Fibroblast of lung (primary cell): ENCODE measurements at places on chromosomes 16 and 17.

DNA sequence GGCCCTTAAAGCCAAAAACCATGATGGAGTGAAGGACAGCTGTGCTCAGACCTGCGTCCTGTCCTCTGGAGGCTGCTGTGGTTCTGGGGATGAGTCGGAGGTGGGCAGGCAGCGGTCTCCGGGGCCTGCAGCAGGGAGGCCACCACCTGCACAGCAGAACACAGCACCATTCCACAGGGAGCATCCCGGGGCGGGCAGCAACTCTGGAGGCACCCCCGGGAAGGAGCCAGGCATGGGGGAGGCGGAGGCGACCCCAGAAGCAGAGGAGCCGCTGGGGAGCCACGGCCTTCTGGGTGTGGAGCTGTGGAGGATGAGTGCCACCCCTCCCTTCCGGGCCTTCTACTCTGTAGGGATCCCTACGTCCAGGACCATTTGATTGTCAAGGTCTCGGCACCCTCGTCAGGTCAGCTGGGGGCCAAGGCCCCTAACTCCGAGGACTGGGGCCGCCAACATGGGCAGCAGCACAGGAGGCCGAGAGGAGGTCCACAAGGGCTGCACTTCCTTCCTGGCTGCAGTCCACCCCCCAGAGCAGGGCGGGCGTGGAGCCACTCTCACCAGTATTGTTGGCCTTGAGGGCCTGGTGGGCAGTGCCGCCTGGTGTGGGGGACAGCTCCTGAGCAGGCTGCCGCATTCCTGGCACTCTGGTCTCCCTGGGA lies 23.8 kb downstream of the CEP131 start:
- no peak for DNase-seq

GRCh38 chr16:74608381-74608780 lies 1.5 kb upstream of the GLG1 start:
- DNase-seq, result no peak

- DNase-seq, result no peak
Observed at GRCh38 chr16:2205967-2206313, 686 bp downstream of the MLST8 start.

- no peak for DNase-seq
Observed at GRCh38 chr17:9225305-9226101, 204.2 kb downstream of the NTN1 start.

DNA sequence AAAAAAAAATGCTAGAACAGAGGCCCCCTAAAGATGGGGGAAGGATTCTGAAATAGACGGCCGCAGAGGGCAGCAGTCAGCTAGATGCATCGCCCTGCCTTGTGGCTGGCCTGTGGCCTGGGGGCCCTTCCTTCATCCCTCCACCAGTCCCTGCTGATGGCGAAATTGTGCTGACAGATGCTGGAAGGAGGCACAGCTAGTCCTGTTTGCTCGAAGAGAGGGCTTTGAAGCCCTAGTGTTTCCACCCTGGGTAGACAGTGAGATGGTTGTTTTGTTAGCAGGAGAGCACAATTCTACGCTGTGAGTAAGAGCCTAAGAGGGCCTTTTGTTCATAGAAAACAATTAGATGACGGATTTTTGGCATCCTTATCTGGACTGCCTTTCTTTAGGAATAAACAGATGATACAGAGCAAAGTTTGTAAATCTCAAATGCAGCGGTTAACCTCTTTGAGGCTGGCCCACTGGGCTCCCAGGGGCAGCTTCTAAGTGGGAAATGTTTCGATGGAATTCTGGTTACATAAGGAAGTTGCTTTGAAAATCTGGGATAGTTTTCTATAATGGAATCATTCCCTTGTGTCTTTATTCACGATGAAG lies 23.0 kb downstream of the VPS35L start:
- no peak for DNase-seq

GRCh38 chr17:50806141-50806643 lies 29.2 kb upstream of the WFIKKN2 start:
- DNase-seq, result no peak

GRCh38 chr17:8868092-8868491 lies 618 bp upstream of the PIK3R6 start:
- DNase-seq, result no peak

- DNase-seq, result no peak
Observed at GRCh38 chr16:22030087-22030812, 22.3 kb downstream of the MOSMO start.

GRCh38 chr17:41625602-41626001 lies 1.2 kb upstream of the KRT17 start:
- DNase-seq, result no peak

- peak; percentile 10 for DNase-seq
Observed at GRCh38 chr17:40903129-40903847, 18.2 kb upstream of the KRT20 start.

DNA sequence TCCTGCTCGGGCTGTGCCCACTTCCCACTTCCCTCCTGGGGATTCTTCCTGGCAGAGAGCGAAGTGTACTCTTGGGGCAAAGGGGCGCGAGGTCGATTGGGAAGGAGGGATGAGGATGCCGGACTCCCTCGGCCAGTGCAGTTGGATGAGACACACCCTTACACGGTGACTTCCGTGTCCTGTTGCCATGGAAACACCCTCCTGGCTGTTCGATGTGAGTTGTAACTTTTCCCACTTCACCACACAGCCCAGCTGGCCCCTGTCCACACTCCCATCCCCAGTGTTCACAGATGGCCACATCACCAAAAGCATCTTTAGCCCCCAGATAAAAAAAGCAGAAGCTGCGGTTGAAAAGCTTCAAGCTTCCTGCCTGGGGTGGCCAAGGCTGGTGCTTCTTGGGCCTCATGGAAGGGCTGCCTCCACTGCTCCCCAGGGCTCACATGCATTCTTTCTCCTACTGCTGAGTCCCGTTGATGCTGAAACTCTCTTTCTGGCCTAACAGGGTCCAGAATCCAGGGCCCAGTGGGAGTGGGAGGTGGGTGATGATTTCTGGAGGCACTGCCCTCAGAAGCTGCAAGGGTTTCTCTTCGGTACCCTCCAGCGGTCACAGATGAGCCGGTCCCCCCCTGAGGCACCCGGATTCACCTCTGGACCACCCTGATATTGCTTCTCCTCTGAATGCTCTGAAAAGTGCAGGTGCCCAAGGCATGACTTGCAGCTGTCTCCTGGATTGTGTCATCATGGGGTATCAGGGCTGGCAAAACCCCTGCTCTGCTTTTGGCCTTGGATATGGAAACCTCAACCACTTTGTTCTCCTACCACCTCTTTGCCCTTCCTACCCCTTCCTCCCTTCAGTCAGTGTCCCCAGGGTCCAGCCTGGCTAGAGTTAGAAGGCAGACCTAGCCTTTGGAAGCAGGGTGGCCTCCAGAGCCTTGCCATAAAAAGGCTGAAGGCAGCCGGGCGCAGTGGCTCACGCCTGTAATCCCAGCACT lies 2.2 kb upstream of the TRAF4 start:
- DNase-seq, result no peak

DNA sequence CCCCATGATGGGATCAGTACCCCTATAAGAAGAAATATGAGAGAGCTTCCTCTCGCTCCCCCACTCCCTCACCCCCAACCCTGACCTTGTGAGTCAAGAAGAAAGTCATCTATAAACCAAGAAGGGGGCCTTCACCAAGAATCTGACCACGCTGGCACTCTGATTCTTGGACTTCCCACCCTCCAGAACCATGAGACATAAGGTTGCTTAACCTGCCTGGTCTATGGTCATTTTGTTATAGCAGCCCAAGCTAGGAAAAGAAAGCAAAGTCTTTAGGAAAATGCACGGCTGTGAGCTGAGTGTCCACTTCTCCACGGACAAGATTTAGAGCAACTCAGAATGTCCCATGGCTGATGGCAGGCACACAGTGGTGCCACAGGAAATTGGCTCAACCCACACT lies 333.5 kb downstream of the SOX9 start:
- no peak for DNase-seq

DNA sequence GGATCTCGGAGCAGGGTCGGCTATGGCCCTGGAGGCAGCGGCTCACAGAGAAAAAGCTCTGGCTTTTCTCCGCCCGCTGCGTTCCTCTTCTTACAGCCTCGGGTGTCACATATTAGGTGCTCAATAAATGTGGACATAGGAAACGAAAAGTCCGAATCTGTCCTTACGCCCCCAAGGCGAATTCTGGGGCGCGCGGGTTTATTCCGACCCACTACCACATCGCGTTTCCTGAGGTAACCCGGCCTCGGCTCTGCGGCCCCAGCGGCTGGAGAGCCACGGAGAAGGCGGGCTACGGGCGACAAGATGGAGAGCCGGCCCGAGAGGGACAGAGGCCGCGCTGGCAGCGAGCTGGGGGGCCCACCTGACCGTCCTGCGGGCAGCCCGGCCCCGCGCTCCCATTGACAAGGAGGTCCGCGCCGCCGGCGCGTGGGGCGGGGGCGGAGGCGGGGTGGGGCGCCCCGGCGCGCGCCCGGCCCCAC lies 573 bp upstream of the GNAO1 start:
- peak; percentile 7 for DNase-seq

DNA sequence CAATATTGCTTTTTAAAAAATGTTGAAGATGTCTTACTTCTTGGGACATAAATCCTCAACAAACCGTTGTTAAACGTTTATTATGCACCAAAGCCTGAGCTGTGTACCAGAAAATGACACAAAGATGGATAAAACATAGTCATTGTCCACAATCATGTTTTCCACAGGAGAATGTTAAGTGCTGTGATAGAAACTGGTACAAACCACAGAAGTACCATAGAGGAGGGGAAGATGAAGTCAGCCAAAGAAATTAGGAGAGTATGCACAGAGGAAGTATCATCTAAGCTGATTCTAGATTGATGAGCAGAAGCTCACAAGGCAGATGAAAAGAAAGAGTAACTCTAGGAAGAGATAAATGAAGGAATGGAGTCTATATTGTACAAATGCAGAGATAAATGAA lies 142.6 kb upstream of the HLF start:
- no peak for DNase-seq

DNA sequence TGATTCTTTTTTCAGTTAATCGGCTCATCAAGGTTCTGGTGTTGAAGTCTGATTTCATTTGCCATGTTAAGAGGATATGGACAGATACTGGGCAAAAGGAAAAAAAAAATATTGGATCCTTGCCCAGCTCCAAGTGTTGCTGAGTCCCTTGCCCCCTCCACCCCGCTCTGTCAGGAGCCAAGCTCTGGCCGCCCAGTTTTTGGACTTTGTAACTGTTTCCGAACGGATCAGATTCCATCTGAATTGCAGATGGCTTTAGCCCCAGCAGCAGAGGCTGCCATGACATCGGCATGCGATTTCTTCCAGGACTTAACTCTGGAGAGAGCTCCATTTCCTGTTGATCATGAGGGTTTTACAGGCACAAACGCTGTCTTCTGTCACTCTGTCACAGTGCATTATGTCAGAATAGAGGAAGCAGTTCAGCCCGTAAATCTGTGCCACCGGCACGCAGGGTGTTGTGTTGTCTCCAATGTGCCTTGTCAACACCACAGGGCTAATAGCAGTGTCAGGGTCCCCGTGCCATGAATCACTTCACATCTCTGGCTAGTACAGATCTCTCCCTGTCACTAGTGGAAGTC lies 615.6 kb downstream of the MAF start:
- DNase-seq, result no peak

DNA sequence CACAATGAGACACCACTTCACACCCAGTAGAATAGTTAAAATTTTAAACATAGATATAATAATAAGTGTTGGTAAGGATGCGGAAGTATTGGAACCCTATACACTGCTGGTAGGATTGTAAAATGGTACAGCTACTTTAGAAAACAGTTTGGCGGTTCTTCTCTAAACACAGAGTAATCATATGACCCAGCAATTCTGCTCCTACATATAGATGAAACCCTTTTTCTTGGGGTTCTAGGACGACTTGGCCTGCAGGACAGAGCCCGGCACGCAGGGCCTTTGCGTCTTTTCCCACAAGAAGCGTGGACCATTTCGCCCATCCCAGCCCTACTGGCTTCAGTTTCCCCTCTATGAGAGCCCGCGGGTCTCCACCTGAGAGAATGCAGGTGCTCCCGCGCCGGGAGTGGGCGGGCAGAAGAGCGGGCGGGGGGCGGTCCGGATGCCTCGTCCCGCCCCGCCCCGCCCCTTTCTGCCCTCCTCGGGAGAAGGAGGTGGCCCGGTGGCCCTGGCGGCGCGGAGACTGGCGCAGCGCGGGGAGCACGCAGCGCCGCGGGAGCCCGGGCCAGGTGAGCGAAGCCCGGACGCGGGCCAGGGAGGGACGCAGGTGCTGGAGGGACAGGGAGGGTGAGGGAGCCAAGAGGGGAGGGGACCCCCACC lies at the start of gene SDR42E2:
Gene SDR42E2 (plus strand): TSS at position 508 of the 657 bp plus-strand sequence. CDS start 3,077 bp downstream, outside the sequence.
- no peak for DNase-seq

GRCh38 chr17:52938623-52939230 lies 780.2 kb upstream of the CA10 start:
- no peak for DNase-seq
